ENCODE measurements at places on chromosomes 7 and 10.

DNA sequence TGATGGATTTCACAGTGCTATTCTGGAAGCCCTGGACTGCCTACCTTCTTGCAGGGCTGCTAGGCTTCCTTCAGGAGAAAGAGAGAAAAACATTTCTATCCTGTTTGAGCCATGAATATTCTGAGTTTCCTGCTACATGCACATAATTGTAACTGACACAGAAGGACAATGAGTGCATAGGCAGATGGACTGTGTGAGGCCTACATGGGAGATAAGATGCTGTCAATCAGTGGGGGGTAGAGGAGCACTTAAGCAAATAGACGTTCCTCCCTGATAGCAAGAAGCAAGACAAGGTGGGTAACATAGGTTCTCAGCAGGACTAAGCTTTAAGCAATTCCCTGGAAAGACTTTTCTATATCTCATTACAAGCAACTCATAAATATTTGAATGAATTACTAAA lies 11.6 kb downstream of the ALDH18A1 start:
- no peak for DNase-seq

GRCh38 chr7:94336009-94336408 lies 58.7 kb upstream of the COL1A2 start:
- DNase-seq = no peak

- peak; percentile 64 for DNase-seq
Measured at GRCh38 chr7:38369816-38370493, 96.5 kb upstream of the TARP start.

DNA sequence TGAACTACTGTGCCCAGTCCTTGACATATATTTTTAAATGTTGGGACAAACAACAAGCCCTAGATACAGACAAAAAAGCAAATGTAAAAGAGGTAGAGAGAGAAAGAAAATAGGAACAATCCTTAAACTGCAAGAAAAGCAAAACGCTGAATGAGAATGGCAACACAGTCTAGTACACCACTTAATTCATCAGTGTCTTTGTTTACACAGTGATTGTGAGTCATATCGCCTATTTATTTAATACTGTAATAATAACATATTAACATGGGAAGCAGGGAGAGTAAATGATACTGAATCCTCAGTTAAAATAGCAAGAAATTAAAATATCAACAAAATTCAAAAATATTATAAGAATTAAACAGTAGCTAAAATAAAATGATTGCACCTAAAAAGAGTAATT lies 9.8 kb upstream of the LRRTM3 start:
- no peak for DNase-seq

DNA sequence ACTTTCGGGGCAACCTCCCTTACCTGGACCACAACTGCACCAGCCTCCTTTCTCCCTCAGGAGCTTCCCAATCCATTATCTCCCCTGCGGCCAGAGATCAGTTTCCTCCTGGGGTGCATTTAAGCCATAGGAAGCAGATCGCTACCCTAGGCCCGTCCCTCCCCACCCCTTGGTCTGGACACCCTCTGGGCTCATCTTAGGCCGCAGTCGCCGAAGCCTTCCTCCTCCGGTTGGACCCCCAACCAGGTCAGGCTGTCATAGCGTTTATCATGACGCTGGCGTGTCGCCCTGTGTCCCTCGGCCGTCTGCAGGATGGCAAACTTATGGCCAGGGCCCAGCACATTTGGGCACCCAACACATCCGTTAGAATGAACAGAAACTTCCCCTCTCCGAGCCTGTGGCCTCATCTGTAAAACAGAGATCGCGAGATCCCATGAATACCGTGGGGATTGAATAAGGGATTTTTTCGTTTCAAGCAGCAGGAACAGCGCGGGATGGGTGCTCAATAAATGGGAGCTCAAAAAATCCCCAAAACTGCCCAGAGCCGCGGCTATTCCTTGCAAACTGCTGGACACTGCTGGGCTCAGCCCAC lies 669 bp upstream of the AP5Z1 start:
- DNase-seq = peak; percentile 87

GRCh38 chr7:91126762-91127161 lies 137.5 kb upstream of the FZD1 start:
- no peak for DNase-seq

GRCh38 chr10:110226926-110227641 lies 19.7 kb downstream of the MXI1 start:
- peak; percentile 75 for DNase-seq

DNA sequence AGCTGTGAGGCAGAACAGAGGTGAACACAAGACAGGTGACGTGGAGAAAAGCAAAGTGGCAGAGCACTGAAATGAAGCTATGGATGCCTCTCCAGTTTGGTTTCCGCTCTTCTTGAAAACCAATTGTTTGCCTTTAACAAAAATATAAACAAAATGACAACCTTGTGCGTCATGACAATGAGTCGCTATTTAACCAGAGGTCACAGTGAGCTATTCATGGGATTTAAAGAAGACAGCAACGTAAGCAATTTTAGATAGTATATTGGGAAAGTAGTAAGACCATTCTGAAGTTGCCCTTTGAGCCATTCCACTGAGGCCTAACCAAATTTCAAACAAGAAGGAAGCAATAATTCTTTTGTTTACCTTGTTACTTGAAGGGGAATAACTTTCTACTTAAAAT lies 15.2 kb upstream of the LRRTM3 start:
- no peak for DNase-seq

DNA sequence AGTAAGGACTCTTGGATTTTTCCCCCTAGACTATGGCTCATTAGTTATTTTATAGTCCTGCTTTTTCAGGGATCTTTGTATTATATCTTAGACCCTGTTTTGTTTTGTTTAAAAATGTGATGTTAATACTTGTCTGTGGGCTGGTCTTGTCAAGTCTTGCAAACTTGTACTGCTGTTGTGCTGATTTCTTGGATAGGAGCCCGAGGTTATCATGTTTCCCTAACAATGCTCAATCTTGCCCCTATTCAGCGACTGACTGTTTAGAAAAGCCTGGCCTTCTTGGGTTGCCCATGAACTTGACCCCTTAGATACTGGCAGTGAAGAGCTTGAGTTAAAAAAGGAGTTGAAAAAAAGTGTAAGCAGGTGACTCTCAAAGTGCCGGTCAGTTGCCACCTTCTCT lies 115.7 kb downstream of the KIAA1217 start:
- DNase-seq = no peak

DNA sequence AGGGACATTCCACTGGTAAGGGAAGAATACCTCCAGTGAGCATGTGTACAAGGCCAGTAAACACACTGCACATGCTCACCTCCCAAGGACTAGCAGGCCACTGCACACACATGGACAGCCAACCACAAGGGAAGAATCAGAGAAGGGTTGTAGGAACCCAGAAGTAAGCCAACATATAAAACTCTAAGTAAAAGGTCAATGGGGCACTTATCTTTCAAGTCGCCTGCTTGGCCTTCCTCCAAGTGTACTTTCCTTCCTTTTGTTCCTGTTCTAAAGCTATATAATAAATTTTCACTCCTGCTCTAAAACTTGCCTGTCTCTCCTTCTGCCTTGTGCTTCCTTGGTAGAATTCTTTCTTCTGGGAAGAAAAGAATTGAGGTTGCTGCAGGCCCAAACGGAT lies 33.0 kb downstream of the ORC5 start:
- DNase-seq = no peak

GRCh38 chr10:1401071-1401965 lies 336.0 kb downstream of the ADARB2 start:
- no peak for DNase-seq

Measured in hepatic stellate cell (primary cell).